AG09319 (cell line): ENCODE measurements at places on chromosomes 4 and X.

- DNase-seq: no peak
These were observed 53.0 kb upstream of the GABRA2 start for GRCh38 chr4:46442963-46443362.

GRCh38 chr4:146857298-146857697 is 88.4 kb downstream of the TTC29 start:
- DNase-seq: no peak

- no peak for DNase-seq
These were observed 1.5 kb downstream of the CASP6 start for GRCh38 chr4:109701566-109702410.

DNA sequence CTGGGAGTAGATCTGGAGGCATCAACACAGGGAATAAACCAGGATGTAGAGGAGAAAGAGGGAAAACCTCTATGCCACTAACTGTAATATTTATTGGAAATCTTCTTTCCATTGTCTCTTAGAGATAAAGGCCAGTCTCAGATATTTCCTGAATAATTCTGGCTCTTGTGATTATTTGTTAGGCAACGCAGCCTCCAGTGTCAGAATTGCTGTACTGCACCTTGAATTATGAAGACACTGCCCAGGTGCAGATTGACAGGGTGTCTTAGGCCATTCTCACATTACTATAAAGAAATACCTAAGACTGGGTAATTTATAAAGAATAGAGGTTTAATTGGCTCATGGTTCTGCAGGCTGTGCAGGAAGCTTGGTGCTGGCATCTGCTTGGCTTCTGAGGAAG is 100.7 kb upstream of the ZDHHC15 start:
- DNase-seq: no peak

GRCh38 chr4:158667651-158668198 is 4.0 kb downstream of the C4orf46 start:
- no peak for DNase-seq

- no peak for DNase-seq
These were observed 189.1 kb upstream of the ADGRL3 start for GRCh38 chr4:61011051-61011450.

GRCh38 chr4:82680834-82681233 is 117.8 kb downstream of the SCD5 start:
- DNase-seq: peak; percentile 5

DNA sequence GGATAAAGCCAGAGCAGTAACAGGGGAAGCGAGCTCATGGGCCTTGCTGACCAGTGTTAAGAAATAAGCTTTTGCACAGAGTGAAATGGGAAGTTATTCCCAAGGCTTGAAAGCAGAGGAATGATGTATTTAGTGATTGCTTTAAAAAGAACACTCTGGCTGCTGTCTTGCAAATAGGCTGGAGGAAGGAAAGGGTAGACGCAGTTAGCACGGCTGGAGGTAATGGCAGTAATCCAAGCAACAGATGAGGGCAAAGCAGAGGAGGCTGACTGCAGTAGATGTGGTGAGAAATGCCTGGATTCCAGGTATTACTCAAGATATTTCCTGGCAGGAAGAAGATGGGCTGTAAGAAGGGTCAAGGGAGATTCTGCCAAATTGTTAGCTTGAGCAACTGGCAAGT is 1342.3 kb upstream of the AGA start:
- no peak for DNase-seq

GRCh38 chr4:24742773-24743172 is 52.6 kb upstream of the SOD3 start:
- no peak for DNase-seq

- DNase-seq: no peak
These were observed 29.2 kb downstream of the NSG1 start for GRCh38 chr4:4415806-4416805.

- no peak for DNase-seq
These were observed 342.8 kb downstream of the FBXW7 start for GRCh38 chr4:152193059-152193458.

DNA sequence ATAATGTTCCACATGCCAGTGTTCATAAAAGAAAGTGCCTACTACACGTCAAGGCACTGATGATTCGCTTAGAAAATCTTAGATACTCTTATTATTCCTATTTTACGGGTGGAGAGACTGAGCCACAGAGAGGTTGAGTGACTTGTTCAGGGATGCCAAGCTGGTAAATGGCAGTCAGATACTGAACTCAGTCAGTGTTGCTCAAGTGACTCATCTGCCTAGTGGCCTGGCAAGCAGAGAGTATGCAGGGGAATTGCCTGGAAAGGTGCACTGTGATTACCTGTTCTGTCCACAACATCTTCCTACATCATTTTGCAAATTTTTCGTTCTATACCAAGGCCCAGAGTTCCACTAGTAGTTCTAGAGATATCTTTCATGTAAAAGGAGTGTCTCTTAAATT is 68.4 kb downstream of the RAPGEF2 start:
- DNase-seq: no peak

DNA sequence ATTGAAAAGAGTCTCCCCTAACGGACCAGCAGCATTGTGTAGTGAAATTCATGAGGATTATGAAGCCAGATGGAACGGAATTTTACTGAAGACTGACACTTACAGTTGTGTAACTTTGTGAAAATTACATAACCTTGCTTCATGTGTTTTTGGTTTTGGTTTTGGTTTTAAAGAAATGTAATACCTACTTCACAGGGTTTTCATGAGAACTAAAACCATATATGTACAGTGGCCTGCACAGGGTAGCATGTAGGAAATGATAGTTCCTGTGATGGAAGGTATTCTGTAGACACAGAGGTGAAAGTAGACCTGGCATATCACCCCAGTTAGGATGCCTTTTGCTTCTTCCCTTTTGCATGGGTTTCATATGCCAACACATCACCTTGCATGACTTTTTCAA is 247.0 kb downstream of the BANK1 start:
- DNase-seq: no peak

DNA sequence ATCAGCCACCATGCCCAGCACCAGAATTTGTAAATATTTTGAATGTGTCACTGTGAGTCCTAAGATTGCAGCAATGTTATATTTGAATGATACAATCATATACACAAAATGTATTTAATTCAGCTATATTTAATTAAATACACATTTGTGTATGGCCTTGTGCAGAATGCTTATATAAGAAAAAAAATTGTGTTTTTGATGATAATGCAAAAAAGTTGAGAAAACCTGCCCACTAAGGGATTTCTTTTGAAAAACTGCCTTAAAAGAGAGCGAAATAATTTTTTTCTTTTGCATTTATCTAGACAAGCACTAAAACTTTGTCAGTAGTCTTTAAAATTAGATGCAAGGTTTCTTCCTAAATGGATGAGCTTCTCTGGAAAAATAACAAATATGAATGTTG is 68.1 kb upstream of the OTUD4 start:
- no peak for DNase-seq

GRCh38 chr4:156169861-156170260 is 216.2 kb upstream of the CTSO start:
- DNase-seq: no peak

DNA sequence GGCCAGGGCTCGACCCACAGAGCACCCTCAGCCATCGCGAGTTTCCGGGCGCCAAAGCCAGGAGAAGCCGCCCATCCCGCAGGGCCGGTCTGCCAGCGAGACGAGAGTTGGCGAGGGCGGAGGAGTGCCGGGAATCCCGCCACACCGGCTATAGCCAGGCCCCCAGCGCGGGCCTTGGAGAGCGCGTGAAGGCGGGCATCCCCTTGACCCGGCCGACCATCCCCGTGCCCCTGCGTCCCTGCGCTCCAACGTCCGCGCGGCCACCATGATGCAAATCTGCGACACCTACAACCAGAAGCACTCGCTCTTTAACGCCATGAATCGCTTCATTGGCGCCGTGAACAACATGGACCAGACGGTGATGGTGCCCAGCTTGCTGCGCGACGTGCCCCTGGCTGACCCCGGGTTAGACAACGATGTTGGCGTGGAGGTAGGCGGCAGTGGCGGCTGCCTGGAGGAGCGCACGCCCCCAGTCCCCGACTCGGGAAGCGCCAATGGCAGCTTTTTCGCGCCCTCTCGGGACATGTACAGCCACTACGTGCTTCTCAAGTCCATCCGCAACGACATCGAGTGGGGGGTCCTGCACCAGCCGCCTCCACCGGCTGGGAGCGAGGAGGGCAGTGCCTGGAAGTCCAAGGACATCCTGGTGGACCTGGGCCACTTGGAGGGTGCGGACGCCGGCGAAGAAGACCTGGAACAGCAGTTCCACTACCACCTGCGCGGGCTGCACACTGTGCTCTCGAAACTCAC is 3.6 kb downstream of the MID1IP1 start:
- no peak for DNase-seq

DNA sequence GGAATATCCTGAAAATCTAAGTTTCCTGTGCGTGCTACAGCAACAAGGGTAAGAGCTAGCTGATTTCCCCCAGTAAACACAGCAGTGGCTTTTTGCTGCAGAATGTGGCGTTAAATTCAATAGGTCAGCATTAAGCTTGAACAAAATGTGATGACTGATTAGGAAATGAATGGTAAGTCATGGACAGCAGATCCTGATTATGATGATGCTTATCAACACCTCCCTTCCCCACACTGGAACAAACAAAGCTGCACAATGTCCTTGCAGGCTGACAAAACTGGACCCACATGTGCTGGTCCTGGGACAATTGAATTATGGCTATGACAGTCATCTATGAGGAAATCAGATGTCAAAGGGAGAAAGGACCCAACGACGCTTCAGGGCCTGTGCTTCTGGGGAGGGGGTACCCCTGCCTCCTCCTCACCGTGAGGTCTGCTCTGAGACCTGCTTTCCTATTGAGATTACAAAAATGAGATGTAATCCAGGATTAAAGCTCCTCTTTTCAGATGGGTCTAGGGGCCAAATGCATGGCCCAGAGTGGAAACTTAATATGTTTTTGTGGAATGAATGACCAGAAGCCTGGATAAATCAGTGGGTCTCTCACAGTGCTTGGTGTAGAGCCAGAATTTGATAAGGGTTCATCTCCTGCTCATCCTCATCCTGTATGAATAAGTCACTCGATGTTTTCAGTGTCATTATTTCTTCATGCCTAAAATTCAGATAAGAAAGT is 32.0 kb upstream of the BOD1L1 start:
- no peak for DNase-seq

- DNase-seq: no peak
These were observed 134.3 kb upstream of the RPS6KA6 start for GRCh38 chrX:84322083-84322827.

DNA sequence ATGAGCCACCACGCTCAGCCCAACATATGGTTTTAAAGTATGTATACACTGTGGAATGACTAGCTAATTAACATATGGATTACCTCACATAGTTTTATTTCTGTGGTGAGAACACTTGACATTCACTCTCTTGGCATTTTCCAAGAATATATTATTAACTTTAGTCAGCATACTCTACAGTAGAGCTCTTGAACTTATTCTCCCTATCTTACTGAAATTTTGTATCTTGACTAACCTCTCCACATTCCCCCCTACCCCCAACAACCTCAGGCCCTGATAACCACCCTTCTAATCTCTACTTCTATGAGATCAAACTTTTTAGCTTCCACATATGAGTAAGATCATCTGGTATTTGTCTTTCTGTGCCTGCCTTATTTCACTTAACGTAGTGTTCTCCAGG is 38.6 kb upstream of the AGA start:
- DNase-seq: no peak

DNA sequence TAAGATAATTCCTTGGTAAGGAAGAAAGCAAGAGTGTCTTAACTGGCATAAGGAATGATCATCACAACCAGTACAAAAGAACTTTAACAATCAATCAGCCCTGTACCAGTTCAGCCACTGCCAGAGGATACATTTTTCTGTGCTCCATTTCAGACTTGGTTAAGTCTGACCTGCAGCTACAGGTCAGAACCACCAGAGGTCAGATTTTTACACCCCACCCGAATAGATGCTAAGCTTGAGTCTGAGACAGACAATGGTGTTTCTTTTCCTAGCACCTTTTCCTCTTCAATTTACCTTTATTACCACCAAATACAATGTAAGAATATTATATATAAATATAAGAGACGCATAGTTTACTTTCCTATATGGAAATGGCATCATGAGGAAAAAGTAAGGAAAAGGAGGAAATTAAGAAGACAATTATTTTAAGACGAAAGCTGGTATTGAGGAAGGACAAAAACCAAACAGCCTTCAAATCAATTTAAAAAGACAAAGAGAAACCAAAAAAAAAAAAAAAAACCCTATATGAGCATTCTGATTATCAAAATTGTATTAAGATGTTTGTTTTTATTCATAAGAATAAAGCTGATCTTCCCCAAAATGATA is 215.3 kb upstream of the TTC29 start:
- DNase-seq: peak; percentile 43

DNA sequence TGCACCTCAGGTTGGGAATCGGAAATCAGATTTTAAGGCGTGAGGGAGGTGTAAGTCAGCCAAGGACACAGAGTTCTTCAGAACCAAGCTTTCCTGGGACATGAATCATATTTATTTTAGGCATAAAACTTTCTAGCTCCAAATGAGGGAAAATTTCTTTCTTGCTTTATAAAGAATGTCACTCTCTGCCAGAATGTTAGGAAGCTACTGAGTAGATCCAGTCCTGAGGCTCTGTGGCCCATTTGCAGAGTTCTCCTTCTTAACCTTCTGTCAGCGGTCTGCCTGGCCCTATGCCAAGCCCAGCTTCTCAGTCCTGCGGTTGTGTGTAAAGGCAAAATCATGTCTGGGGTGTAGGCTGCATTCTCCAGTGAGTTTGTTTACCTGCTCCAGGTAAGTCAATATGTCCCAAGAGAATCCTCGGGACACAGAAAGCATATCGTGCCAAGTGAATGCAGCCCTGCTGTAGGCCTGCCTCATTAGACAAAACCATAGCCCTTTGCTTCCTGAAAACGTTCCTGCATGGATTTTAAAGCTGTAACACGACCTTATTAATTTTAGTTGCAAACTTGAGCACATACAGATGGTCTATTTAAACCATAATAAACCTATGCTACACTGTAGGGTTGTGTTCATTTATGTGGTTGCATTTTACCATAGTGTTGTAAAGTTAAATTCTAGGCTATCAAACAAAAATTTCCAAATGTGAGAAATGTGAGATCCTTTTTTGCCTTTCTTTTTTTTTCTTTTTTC is 29.2 kb upstream of the CCNI start:
- no peak for DNase-seq

DNA sequence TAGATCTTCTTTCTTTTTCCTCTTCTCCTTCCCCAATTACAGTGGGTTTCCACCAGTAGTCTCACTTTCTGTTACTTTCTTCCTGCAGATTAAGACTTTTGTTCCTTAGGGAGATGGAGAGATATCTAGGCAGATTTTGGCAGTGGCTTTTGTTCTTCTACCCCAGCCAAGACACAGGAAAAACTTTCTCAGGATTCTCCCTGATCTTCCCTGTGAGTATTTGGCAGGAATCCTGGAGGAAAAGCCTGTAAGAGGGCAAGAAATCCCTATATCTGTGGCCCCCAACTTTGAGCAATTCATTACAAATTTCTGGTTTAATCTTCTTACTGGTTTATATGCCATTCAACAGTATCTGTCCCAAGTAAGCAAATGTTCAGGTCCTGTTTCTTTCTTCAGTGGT is 21.9 kb downstream of the SLC9A7 start:
- DNase-seq: no peak

GRCh38 chrX:74490247-74490646 is 69.0 kb downstream of the SLC16A2 start:
- no peak for DNase-seq
